ENCODE measurements at places on chromosomes 4 and X.

DNA sequence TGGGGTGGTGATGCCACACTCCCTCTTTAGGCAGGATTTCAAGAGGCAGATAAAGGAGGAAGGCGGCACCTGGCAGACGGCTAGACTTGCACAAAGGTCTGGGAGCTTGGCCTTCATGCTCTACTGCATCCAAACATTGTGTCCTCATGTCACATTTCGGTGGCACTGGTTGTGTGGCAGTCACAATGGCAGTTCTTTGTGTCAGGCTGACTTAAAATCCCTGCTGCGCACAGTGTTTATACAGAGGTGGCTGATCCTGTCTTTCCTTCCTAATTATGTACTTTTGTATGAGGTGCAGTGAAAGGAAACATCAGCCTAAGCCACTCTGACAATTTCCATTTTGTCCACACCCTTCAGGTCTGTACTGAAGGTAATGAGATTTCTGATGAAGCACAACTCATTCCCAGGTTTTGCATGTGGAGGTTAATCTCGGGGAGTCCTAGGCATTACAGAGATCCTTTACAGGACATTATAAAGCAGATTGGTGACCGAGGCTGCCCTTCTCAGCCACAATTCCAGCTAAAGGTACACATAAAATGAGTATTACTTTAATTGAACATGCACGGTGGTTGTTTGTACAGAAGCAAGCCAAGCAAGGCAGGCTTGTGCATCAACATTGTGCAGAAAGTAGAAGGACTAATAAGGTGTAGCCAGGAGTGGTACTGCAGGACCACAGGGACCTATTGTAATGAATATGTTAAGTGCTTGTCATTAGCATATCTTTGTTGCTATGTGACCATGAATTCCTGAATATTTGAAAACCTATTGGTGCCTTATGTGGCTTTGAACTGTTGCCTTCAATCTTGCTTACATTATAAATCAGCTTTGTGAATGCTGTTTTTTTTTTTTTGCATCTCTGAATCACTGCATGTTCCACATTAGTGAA is 147.6 kb downstream of the STK32B start:
- no peak for DNase-seq

GRCh38 chr4:144650311-144651005 is 4.5 kb downstream of the HHIP start:
- DNase-seq, result no peak

DNA sequence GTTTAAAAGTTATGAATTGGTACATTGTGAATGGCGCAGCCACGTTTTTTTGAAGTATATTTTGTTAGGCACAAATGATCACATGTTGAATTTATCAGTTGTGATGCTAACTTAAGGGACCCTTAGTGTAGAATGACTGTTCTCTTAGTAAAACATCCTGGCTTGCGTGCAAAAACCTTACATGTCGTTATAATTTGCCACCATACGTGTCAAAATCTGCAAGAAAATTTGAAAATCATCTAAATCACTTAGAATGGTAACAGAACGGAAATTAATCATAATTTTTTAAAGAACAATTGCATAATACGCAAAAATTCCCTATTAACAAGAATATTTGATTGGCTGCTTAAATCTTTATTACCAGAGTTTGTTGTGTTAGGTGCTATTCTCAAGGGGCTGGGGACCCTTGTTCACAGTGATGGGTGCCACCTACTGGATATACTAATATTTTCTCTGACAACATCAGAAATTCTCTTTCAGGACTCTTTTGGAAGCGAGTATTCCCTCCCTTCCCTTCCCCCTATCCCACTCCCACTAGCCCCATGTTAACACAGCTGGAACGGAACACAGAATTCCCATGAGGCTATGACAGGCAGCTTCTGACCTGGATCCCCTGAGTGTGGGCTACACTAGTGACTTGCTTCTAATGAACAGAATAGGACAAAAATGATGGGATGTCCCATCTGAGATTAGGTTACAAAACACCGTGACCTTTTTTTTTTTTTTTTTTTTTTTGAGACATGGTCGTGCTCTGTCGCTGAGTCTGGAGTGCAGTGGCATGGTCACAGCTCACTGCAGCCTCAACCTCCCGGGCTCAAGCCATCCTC is 71.8 kb downstream of the SUPT20HL2 start:
- DNase-seq, result no peak

DNA sequence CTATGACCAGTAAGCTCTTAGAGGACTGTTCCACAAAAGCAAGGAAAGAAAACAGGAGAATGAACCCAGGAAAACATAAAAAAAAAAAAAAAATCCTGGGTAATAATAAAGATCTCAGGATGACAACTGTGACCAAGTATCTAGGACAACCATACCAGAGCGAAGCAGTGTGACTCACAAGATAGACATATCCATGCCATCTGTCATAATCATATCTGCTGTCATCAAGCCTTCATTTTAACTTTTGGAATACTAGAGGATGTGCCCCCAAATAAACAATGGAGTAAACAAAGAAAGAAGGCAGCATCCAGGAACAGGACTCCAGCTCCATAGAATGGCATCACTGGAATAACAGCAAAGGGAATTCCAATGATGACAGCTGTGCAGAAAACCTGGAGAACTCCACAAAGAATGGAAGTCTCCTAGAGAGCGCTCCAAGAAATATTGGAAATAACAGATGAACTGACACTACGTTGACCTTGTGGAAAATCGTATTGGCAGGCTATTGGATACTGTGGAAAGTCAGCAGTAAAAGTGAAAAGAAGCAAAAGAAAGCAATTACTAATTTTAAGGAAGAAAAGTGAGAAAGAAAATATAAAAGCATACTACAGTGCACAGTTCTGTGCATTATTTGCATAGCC is 35.3 kb downstream of the HPGDS start:
- DNase-seq, result no peak

- no peak for DNase-seq
These were observed 83.1 kb upstream of the GYPA start for GRCh38 chr4:144223661-144224060.

DNA sequence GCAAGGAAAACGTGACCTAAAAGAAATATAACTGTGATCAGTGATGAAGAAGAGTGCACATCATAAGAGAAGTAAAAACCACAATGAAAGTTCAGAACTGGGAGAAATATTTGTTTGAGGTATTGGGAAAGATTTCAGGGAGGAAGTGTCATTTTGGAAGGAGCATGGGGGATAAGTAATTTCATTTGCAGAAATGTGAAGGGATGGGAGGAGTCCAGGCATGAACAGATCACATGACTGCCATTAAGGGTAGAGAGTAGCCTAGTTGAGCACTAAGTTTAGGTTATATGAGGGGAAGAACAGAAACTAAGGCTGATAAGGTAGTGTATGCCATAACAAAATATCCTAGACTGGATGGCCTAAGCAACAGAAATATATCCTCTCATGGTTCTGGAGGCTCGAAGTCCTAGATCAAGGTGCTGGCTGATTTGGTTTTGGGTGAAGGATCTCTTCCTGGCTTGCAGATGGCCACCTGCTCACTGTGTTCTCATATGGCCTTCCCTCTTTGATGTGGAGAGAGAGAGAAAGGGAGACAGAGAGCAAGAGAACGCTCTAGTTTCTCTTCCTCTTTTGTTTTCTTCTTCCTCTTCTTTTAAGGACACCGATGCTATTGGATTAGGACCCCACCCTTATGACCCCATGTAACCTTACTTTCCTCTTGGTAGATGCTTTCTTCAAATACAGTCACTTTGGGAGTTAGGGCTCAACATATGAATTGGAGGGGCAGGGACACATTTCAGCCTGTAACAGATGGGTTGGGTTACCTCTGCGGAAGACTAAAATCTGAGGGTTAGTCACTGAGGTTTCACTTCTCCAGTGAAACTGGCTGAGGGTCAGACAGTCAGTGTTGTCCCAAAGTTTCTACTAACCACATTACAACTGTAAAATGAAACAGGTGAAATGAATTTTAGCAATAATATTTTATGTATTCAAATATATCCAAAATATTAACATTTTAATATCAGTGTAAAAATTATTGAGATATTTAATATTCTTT is 77.9 kb downstream of the EGF start:
- no peak for DNase-seq

DNA sequence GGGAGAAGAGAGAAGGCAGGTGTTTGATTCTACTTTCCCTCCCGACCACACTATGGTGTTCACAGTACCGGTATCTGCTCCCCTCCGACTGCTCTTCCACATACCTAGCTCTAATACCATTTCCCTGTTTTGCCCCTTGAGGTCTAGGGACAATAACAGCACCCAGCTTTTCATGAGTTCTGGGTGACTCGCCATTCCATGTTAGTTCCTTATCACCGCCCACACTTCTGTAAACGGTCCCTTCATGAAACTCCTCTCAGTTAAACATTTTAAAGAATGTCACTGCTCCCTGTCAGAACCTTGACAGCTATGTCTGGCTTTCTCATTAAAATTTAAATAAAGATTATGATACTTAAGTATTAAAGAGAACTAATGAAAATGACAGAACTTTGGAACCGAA is 136.7 kb downstream of the ADAMTS3 start:
- DNase-seq, result no peak

DNA sequence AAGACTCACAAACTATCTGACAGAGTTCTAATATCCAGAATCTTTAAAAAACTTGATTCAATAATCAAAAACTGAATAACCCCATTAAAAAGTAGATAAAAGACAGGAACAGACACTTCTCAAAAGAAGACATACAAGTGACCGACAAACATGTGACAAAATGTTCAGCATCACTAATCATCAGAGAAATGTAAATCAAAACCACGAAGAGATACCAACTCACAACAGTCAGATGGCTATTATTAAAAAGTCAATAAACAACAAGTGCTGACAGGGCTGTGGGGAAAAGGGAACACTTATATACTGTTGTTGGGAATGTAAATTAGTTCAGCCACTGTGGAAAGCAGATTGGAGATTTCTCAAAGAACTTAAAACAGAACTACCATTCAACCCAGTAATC is 138.1 kb upstream of the RASGEF1B start:
- DNase-seq, result no peak

DNA sequence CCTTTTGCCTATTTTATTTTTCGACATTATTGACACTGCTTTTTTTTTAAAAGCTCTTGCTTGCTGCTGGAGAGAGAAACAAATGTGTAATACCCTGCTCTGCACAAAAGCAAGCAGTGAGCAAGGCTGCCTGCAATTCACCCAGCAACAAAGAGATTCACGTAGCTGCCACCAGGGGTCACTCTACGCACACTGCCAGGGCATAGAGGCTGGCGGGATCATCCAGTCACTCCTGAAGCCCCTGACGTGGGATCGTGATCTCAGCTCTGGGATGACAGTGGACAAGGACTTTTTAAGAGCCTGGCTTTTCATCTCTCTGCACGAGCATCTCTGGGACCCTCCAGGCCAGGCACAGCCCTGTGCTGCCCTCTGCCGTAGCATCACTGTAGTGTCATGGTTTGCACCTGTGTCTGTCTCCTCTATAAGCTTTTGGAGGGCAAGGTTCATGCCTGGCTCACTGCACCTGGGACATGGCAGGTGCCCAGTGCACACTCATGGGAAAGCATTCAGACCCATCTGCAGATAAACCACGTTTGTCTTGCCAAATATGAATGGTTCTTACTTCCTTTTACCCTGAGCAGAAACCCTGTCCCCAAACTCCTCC is 19.8 kb downstream of the C4orf50 start:
- DNase-seq, result peak; percentile 34

DNA sequence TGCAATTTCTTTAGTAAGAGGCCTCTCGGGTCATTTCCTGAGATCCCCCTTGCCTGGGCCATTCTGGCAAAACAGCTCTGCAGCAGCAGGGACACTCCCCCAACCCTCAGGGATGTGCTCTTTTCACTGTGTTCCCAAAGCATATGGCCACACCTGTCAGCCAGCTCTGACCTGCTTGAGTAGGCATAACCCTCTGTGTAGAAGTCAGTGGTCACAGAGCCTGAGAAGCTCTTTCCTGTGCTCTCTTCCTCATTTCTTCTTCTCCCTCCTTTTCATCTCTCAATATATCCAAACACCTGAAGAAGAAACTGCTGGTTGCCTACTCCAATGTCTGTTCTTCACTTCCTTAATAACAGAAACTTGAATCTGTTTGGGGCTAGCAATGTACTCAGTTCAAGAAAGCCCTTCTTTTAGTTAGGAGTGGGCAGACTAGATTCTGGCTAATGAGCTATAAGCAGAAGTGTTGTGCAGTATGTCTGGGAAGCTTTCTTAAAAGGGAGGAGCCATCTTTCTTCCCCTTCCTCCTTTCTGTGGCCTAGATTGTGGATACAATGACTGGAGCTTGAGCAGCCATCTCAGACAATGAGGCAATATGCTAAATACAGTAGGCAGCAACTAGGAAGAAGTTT is 73.3 kb downstream of the PRPS1 start:
- DNase-seq, result no peak

DNA sequence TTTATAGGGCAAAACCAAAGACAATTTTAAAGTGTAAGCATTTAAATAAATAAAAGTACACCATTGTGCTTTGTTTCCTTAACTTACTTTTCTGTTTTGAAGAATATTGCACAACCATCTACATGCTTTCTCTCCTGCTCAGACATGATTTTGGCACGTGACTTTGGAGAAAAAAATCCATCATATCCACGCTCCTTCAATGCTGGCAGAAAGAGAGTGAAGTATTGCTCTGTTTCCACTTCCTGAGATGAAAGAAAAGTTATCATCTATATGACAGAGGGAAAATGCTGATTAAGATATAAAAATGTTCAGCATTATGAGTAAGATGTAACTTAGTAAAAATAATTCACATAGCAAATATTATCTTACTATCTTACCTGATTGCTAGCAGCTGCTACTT is 77.1 kb downstream of the CNOT6L start:
- DNase-seq, result no peak

DNA sequence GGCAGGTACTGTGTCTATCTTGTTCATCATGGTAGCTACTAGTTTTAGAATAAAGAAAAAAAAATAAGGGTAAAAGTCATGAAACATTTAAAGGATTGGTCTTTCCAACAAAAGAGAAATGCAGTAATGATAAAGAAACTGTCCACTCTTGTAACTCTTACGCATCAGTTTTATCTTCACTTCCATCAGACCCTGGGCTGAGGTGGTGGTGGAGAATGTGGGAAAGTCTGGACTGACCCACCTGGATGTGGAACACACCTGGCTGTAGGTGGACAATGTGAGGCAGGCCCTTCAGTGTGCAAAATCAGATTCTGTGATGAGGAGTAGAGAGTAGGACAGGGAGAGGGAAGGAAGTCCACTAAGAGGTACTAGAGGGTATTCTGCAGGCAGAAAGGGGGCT is 128.6 kb downstream of the RASL11B start:
- DNase-seq, result no peak

- no peak for DNase-seq
These were observed 7.7 kb downstream of the NAT8L start for GRCh38 chr4:2066571-2067445.

GRCh38 chr4:69744157-69744478 is 16.3 kb downstream of the SULT1B1 start:
- DNase-seq, result no peak

GRCh38 chrX:112818114-112819007 is 22.3 kb downstream of the AMOT start:
- no peak for DNase-seq

DNA sequence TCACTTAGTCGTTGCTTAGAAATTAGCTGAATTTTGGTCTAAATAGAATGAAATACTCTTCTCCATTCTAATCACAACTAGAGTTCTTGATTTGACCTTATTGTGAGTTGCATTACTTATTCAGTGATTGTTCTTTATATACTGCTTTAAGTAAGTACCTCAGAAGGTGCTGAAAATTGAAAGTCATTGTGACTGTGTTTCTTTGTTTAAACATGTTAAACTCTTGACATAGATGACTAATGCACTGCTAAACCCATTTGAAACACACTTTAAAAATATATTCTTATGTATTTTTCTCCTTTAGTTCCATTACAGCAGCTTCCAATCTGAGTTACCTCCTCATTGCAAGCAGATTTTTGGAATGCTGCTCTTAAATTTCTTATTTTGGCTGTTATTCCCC is 9.1 kb downstream of the TSPAN7 start:
- no peak for DNase-seq

- DNase-seq, result peak; percentile 18
These were observed 37.0 kb downstream of the IRS4 start for GRCh38 chrX:108699368-108699767.
